H1 (cell line): ENCODE measurements at places on chromosomes 3 and 15. TPM values are rescaled to one million over a fixed set of nuclear protein-coding genes. Genes with fewer than 3 reads are reported as not detected.

DNA sequence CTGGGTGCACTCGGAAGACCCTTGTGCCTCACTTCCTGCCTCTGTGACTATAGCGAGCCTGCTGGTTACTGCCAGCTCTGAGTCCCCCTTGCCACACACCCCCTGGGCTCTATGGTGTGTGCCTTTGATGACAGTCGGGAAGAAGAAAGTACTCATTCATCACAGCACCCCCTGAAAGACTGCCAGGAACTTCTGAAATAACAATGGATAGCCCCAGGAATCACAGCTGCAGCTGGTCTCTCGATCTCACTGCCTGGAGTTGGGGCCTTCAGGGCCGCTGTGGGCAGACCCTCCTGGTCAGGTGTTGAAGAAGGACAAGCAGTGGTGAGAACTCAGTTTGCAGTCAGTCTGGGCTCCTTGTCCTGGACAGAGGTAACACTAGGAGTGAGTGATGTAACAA, 9.8 kb upstream of the RPP14 start:
- H3K27me3 ChIP-seq = no peaks in the 10 kb centered on the region
- no peaks in the 10 kb centered on the region for H3K36me3 ChIP-seq
- no peaks in the 10 kb centered on the region for H3K4me1 ChIP-seq
- no peak overlapping the region for H3K27ac ChIP-seq

DNA sequence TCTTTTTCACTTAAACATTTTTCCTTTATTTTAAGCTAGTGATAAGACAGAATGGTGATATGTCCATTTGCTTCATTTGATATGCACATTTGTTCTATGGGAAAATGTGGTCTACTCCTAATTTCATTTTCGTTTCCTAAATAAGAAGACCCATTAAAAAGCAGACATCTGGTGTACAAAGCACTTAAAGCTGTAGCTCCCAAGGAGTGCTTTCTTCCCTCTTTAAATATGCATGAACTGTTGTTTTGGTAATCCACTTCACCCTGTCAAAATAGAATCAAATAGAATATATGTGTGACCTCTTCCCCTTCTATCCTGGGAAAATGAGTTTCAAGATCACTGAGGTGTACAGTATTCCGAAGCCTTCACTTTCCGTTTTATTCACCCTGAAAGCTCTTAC, 182.8 kb downstream of the ROBO2 start:
- no peaks in the 10 kb centered on the region for H3K36me3 ChIP-seq
- no peak for DNase-seq
- no peaks in the 10 kb centered on the region for H3K27me3 ChIP-seq
- no peak overlapping the region for H3K4me3 ChIP-seq
- no peak overlapping the region for H3K27ac ChIP-seq
- no peaks in the 10 kb centered on the region for H3K4me1 ChIP-seq

MYRIP gene
- 3.4 and 4.3 TPM in 2 replicates for total RNA-seq

- H3K27me3 ChIP-seq = no peaks in the 10 kb centered on the region
- DNase-seq = no peak
- H3K4me1 ChIP-seq = no peaks in the 10 kb centered on the region
- H3K27ac ChIP-seq = no peak overlapping the region
- H3K4me3 ChIP-seq = no peak overlapping the region
These were observed 59.8 kb downstream of the CPNE4 start for GRCh38 chr3:131975047-131975446.

DNA sequence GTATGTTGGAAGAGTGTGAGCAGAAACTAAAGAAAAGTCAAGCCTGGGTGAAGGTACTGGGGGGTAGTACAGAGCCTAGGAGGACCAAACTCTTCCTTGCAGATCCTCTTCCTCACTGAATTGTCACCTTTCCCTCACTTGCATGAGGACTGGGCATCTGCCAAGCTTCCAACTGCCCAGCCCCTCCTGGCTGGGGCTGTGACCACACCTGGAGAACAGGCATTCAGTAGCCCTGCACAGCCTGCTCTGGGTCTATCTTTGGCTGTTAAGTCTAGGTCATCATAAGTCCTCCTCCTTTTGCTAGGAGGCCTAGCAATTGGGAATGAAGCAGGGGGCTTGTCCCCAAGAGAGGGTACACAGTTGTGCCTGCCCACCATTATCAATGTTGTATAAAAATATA, 55.2 kb downstream of the CAPN7 start:
- DNase-seq = no peak
- no peaks in the 10 kb centered on the region for H3K27me3 ChIP-seq
- no peaks in the 10 kb centered on the region for H3K4me1 ChIP-seq
- H3K4me3 ChIP-seq = no peak overlapping the region
- peaks cover 4% of the 10 kb centered on the region for H3K36me3 ChIP-seq

DNA sequence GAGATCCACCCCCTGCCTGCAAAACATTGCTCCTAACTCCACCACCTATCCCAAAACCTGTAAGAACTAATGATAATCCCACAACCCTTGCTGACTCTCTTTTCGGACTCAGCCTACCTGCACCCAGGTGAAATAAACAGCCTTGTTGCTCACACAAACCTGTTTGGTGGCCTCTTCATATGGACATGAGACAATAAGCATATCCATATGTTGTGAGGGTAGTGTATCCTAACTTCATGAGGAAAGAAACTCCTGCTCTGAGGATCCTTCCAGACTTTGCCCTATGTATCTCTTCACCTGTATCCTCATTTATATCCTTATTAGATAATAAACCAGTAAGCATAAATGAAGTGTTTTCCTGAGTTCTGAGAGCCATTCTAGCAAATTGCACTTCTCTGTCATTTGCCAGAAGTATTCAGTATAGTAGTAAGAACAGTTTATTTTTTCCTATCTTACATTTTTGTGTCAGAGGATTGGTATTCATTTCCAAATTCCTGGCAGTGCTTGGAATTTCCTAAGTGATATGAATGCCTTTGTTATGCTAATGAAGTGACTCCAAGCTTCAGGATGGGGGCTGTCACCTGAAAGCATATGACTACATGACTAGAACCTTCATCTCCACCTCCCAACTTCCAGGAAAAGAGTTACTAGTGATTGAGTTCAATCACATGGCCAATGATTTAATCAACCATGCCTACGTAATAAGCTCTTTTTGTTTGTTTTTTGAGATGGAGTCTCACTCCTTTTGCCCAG, 30.2 kb downstream of the TTBK2 start:
- DNase-seq = no peak
- no peaks in the 10 kb centered on the region for H3K36me3 ChIP-seq
- 0 out of 2 replicates have a peak overlapping the region, but pooled peaks have one; percentile 19 for H3K27ac ChIP-seq
- H3K4me1 ChIP-seq = peaks cover 7% of the 10 kb centered on the region
- no peak overlapping the region for H3K4me3 ChIP-seq

GRCh38 chr3:53079147-53079546, 33.3 kb upstream of the SFMBT1 start:
- H3K27ac ChIP-seq = no peak overlapping the region
- no peaks in the 10 kb centered on the region for H3K36me3 ChIP-seq
- no peaks in the 10 kb centered on the region for H3K4me1 ChIP-seq
- no peak overlapping the region for H3K4me3 ChIP-seq
- no peak for DNase-seq

GRCh38 chr3:150682279-150682678, 21.4 kb downstream of the ERICH6 start:
- H3K4me1 ChIP-seq = no peaks in the 10 kb centered on the region
- no peak for DNase-seq
- H3K27ac ChIP-seq = no peak overlapping the region
- no peak overlapping the region for H3K4me3 ChIP-seq

- no peak for DNase-seq
- no peaks in the 10 kb centered on the region for H3K27me3 ChIP-seq
- H3K4me1 ChIP-seq = no peaks in the 10 kb centered on the region; the same call in 1 of the 2 replicates
- no peaks in the 10 kb centered on the region for H3K36me3 ChIP-seq
- no peak overlapping the region for H3K4me3 ChIP-seq
These were observed 70.9 kb upstream of the UBE3A start for GRCh38 chr15:25509703-25510102.

GRCh38 chr3:58190291-58190690, 20.5 kb downstream of the DNASE1L3 start:
- no peaks in the 10 kb centered on the region for H3K36me3 ChIP-seq
- H3K27me3 ChIP-seq = no peaks in the 10 kb centered on the region
- H3K27ac ChIP-seq = no peak overlapping the region
- H3K4me1 ChIP-seq = no peaks in the 10 kb centered on the region
- no peak overlapping the region for H3K4me3 ChIP-seq

- DNase-seq = no peak
- H3K27ac ChIP-seq = no peak overlapping the region
- H3K36me3 ChIP-seq = peaks cover 26% of the 10 kb centered on the region
- H3K27me3 ChIP-seq = no peaks in the 10 kb centered on the region
These were observed 58.5 kb downstream of the PIK3R4 start for GRCh38 chr3:130688015-130688688.

DNA sequence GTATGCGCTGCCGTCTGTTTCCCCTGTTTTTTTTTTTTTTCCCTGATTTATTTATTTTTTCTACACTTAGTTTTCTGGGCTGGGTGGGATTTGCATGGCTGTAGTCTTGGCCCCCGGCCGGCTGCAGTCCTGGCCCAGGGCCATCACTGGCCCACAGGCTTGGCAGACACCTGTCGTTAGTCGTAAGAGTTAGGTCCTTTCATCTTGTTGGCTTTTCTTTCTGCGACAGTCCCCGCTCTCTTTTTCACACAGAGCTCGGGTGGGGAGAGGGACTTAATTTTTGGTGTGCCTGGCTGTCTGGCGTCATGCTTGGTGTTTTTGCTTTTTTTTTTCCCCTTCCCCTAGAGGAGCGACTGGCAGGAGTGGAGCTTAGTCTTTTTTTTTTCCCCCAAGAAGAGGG, 183.4 kb downstream of the KLF13 start:
- no peaks in the 10 kb centered on the region for H3K27me3 ChIP-seq
- no peaks in the 10 kb centered on the region for H3K4me1 ChIP-seq
- H3K4me3 ChIP-seq = no peak overlapping the region

- H3K27ac ChIP-seq = no peak overlapping the region
- no peak for DNase-seq
- H3K4me1 ChIP-seq = peaks cover 2% of the 10 kb centered on the region; the same call in 1 of the 2 replicates
- H3K36me3 ChIP-seq = no peaks in the 10 kb centered on the region
- no peaks in the 10 kb centered on the region for H3K27me3 ChIP-seq
These were observed 91.0 kb downstream of the CPN2 start for GRCh38 chr3:194259982-194260766.

DGKG gene
- total RNA-seq = 0.30 TPM in 1 of 2 replicates, not detected in the other

PIK3CB gene
- total RNA-seq = 33.0 and 35.2 TPM in 2 replicates

DNA sequence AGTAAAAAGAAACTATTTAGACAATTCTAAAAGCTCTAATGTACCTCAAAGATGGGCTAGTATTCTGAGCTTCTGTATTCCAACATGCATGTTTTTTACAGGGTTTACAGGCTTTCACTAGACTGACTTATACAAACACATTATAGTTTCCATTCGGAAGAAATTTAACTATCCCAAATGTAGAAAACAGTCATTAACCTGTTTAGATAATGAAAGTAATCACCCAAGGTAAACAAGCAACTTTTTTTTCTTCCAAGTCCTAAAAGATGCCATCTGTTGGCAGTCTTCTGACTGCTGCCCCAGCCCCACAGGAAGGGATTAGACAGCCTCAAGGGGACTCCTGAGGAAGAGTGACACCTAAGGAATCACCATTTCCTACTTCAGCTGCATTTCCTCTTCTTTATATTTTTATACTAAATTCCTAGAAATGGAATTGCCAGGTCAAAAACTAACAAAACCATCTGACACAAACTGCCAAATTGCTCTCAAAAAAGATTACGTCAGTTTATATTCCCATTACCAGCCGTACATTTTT, 25.5 kb downstream of the SIN3A start:
- H3K36me3 ChIP-seq = peaks cover 41% of the 10 kb centered on the region
- no peak overlapping the region for H3K27ac ChIP-seq
- no peak for DNase-seq
- H3K4me1 ChIP-seq = no peaks in the 10 kb centered on the region
- H3K27me3 ChIP-seq = no peaks in the 10 kb centered on the region
- H3K4me3 ChIP-seq = no peak overlapping the region

GRCh38 chr3:184616436-184616835, 54.9 kb downstream of the EPHB3 start:
- no peaks in the 10 kb centered on the region for H3K4me1 ChIP-seq
- no peak overlapping the region for H3K4me3 ChIP-seq
- no peaks in the 10 kb centered on the region for H3K27me3 ChIP-seq
- H3K27ac ChIP-seq = no peak overlapping the region
- no peak for DNase-seq
- no peaks in the 10 kb centered on the region for H3K36me3 ChIP-seq
